Stimulated activated CD8-positive, alpha-beta memory T cell treated with anti-CD3 and anti-CD28 coated beads, Interleukin-4, amount 100 ng/mL, for 1 hour (primary cell): ENCODE measurements at places on chromosomes 4 and X.

GRCh38 chrX:15739886-15740285 lies 1.8 kb downstream of the CA5B start:
- DNase-seq: no peak

DNA sequence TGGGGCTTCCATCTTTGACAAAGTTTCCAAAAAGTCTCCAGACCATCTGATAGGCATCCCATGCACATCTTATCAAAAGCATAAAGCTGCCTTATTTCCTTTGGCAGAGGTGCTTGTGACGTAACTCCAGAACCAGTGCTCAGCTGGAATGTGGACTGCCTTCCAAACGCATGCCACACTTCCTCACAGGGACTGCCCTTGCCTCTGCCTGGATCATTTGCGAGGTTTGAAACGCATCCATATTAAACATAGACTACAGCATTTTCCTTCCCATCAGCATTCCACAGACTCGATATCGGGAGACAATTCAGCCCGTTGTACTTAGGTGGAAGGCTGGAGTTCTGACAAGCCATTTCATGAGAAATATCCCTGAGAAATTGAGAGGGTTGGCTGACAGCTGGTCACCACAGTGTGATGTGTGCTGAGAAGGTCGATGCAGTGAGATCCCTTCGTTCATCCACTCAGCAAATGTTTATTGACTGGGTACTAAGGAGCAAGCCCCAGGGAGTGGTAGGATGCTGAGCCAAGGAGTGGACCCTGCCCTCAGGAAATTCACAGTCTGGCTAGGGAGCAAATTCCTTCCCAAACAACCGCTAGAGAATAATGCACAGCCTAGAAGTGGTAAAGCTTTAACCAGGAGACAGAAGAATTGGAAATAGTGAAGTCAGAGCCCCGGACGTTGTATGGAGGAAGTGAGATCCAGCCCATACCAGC lies 376.0 kb downstream of the BCOR start:
- no peak for DNase-seq

DNA sequence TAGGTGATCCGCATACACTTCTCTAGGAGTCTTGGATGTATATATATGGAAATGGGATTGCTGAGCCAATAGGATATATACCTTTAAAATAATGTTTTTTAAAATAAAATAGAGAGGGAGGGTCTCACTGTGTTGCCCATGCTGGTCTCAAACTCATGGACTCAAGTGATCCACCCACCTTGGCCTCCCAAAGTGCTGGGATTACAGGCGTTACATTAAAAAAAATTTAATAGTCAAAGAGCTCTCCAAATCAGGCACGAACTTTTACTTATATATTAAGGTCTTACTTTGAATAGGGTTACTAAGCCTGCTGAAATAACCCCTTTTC lies 109.0 kb downstream of the GNL3L start:
- DNase-seq: no peak

DNA sequence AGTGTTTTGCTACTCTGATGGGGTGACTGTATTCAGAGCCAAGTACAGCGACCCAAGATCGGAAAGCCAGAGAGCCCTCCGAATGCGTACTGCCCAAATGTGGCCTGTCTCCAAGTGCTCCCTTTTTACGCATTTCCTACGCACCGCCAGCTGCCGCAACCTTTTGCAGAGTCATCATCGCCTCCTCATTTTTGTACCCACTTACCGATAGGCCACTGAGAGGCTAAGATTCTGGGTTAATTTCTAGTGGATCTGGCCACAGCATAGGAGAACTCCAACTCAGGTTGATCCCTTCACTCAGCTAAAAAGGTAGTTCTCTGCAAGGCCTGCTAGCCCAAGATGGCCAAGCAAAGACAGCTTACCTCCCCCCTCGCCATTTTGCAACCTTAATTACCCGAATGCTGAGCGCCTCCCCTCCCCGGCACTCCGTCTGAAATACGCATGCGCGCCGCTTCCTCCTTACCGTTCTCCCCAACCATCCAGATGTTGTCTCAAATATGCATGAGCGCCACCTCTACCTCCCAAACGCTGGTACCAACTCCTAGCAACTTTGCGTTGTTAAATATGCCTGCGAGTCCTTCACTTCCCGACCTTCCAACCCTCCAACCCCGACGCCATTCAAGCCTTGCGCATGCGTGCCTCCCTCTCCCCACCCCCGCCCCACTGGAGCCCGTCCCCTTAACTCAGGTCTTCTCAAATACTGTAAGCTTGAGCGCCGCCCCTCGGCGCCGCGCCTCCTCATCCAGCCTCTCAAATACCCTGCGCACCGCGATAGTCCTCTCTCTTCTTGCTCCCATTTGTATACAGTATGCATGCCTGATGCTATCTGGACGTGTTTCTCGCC lies 11.8 kb upstream of the ZCCHC13 start:
- DNase-seq: peak; percentile 32
